Stimulated activated CD4-positive, alpha-beta T cell treated with anti-CD3 and anti-CD28 coated beads, Interleukin-1b, Interleukin-23, amount 100 ng/mL, for 4 hours (primary cell): ENCODE measurements at places on chromosomes 7 and 10.

GRCh38 chr10:81145975-81146374, 608.3 kb downstream of the SH2D4B start:
- no peak for DNase-seq

- no peak for DNase-seq
Observed at GRCh38 chr7:20374399-20374798, 43.7 kb downstream of the ITGB8 start.

- no peak for DNase-seq
Observed at GRCh38 chr7:114942446-114943175, 20.7 kb downstream of the MDFIC start.

GRCh38 chr7:152073352-152073751, 47.9 kb downstream of the GALNT11 start:
- DNase-seq, result no peak

GRCh38 chr10:104735757-104736391, 94.8 kb downstream of the SORCS3 start:
- no peak for DNase-seq

GRCh38 chr10:49558190-49558589, 19.3 kb upstream of the ERCC6 start:
- no peak for DNase-seq

- DNase-seq, result no peak
Observed at GRCh38 chr7:6259257-6259656, 13.2 kb downstream of the CYTH3 start.

DNA sequence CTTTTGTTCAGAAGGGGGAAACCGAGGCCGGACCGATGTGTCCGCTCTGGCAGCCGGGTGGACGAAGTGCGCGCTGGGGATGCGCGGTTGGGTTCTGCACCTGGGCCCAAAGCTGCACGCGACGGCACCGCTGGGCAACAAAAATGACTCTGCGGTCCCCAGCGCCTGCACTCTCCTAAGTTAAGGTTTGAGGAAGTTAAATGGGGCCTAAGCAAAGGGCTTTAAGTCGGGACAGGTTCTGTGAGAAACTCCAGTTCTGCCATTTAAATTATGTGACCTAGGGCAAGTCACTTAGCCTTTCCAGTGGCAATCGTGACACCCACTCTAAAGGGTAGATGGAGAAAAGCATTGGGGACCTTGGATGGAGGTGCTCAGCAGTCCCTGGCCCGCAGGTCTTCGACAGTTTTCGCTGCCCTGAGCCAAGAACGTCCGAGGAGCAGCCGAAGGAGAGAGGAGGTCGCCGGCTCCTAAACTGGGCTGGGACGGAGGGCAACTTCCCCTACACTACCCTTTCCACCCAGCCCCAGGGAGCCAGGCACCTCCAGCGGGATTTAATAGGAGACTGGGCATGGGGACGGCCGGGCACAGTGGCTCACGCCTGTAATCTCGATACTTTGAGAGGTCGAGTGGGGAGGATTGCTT, 534 bp upstream of the ACBD5 start:
- DNase-seq, result no peak

DNA sequence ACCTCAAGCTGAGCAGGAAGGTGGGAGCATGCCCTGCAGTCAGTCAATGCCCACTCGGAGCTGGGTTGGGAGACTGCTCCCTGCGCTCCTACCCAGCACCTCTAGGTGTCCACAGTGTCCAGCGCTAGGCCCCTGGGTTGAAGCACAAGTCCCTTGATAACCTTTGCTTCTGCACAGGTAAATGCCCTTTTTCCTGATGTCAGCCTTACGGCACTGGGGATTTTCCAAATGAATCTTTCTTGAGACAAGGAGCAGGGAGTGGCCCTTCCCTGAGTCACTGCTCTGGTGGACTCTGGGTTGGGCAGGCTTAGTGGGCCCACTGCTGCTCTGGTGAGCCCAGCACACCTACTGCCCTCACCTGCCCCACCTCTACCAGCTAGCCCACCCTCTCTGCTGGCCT, 61.9 kb upstream of the OPN4 start:
- DNase-seq, result no peak

DNA sequence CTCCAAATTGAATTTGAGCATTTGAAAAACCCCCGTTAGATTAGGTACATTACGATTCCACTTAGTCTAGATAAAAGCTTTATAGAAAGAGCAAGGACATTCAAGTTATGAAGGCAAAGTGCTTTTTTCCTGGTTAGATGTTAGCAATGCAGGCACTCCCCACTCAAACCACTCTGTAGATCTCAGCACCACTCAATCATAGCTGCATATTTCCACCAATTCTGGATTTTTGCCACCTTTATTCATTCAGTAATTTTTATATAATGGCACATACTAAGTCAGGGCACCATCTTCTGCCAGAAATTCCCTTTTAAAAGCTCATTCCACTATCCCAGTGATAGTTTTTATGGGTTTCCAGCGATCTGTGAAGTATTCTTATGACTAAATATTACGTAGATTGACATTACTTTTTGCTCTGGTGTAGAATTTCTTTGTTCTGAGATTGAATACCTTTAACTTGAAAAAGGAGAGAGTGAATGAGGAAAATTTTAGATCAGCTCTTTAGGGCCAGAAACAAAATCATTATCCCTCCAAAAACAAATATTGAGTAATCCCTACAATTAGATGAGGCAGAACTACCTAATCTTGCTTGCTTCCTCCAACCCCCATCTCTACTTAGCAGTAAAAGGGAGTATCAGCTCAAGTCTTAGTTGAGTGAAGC, 51.6 kb downstream of the RNLS start:
- no peak for DNase-seq

GRCh38 chr10:124565565-124566221, 104.1 kb downstream of the LHPP start:
- no peak for DNase-seq

GRCh38 chr10:128697437-128697836, 571.2 kb upstream of the MKI67 start:
- no peak for DNase-seq

DNA sequence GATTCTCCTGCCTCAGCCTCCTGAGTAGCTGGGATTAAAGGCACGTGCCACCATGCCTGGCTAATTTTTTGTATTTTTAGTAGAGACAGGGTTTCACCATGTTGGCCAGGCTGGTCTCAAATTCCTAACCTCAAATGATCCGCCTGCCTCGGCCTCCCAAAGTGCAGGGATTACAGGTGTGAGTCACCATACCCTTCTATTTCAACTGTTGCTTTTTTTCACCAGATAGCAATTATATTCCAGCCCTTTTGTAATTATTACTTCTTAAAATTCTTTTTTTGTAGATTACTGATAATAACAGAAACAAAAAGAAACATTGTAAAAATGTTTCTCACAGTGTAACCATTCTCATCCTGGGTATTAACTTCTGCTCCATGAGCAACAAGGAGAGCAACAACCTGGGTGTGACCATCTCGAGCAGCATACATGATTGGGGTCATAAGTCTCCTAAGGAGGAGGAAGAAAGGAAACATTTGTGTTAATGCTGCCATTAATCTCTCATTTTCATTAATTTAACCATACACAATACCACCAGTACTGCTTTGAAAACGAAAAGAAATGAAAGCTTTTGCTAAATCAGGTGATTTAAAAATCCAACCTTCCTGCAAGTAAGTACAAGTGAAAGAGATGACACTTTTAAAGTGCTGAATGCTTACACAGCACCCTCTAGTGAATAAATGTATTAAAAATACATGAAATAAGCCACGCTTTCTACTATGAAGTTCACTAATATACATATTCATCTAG, 41.8 kb downstream of the ASZ1 start:
- DNase-seq, result no peak

DNA sequence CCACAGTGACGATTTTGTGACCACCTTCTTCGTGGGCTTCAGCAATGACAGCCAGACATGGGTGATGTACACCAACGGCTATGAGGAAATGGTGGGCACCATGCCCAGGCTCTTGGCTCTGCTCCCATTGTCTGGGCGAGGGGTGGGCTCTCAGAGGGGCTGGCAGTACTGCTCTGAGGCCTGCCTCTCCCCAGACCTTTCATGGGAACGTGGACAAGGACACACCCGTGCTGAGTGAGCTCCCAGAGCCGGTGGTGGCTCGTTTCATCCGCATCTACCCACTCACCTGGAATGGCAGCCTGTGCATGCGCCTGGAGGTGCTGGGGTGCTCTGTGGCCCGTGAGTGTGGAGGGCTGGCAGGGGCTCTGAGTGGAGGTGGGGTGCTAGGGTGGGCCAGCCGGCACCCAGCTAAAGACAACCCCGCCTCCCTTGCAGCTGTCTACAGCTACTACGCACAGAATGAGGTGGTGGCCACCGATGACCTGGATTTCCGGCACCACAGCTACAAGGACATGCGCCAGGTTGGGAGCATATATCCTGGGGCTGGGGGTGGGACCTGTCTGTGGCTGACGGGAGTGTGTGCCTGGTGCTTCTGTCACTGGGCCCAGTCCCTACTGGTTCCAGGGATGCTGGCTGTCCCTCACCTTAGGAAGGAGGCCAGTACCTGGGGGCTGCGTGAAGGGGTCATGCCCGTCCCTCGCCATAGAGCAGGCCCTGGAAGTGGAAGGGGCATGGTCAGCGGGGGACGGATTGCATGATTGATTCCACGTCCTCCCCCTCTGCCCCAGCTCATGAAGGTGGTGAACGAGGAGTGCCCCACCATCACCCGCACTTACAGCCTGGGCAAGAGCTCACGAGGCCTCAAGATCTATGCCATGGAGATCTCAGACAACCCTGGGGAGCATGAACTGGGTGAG, 6.8 kb downstream of the AEBP1 start:
- DNase-seq, result no peak

DNA sequence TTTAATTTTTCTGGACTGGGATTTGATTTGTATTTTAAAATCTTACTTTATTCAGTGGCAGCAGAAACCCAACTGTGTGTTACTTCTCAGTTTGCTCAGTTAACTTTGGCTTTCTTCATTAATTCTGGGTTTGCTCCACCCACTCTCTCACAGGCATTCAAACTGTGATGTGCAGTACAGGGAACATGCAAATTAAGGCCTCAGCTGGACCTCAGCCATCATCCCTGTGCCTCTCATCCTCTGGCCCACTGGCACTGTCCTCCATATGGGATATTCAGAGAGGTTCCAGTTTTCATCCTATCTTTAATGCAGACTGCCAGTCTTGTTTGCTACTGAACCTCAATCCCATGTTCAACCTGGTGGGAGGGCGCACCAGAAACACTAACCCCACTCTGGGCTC, 743.4 kb upstream of the IGFBP3 start:
- DNase-seq, result no peak

DNA sequence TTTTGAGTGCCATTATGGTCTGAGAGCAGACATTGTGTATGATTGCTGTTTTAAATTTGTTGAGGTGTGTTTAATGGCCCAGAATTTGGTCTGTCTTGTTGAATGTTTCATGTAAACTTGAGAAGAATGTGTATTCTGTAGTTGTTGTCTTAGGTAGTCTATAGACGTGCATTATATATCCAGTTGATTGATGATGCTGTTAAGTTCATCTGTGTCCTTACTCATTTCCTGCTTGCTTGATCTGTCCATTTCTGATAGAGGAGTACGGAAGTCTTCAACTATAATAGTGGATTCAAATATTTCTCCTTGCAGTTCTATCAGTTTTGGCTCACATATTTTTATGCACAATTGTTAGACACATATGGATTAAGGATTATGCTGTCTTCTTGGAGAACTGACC, 16.0 kb downstream of the PTPN12 start:
- no peak for DNase-seq

- DNase-seq, result no peak
Observed at GRCh38 chr10:14040787-14041631, 289.7 kb downstream of the FRMD4A start.

DNA sequence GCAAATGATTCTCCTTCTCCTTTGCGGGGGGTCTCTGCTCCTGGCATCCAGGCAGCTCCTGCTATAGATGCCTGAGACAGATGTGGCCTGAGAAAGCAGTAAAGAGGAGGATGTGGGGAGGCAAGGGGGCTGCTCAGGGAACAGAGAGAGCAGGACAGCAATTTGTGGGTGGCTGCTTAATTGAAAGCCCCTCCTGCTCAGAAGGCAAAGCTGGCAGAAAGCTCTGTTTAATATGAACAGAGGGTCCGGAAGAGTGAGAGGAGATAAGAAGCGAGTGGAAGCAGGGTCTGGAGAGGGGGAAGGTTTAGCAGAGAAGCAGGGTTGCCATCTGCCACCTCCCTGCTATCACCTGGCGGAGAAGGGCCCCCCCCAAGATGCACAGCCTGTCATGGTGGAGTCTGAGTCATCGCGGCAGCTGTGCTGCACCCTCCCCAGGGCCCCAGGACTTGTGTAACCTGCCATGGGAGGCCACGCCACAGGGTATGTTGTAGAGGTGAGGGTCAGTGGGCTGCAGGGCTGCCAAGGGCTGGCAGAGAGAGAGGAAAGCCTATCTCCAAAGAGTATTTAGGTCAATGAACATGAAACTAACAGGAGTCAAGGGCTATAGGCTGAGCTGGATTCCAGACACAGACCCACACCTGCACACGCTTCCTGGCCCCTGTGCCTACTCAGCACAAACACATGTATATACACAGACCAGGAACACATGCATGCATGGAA, 1109.8 kb upstream of the AUTS2 start:
- no peak for DNase-seq

DNA sequence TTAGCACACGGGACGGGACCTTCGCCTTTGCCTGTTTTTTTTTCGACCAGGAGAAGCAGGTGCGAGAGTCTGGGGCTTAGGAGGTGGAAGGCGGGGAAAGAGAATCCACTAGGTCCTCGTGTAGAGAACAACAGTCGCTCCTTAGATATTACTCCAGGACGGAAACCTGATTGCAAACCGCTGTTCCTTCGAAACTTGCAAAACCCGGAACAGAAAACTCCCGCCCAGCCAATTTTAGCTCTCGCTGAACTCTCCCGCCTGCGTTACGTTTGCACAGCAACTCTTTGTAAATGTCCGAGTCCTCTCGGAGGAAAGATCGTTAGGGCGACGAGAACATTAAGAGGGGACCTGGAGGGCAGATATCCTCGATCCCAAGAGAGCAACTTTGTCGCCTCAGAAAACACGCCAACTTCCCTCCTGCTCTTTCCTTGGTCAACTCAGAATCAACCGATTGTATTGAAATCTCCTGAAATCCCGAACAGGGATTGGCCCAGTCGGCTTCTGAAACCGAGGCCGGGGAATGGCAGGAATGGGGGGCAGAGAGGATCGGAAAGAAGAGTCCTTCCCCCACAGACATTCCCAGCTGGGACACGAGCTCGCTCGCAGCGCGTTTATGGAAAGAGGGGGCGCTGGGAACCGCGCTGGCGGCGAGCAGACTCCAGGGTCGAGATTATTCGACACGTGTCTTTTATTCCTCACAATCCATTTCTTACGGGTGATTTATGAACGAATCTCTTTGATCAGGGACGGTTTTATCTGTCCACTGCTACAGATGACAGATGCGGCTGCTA, 9.9 kb downstream of the TWIST1 start:
- no peak for DNase-seq

DNA sequence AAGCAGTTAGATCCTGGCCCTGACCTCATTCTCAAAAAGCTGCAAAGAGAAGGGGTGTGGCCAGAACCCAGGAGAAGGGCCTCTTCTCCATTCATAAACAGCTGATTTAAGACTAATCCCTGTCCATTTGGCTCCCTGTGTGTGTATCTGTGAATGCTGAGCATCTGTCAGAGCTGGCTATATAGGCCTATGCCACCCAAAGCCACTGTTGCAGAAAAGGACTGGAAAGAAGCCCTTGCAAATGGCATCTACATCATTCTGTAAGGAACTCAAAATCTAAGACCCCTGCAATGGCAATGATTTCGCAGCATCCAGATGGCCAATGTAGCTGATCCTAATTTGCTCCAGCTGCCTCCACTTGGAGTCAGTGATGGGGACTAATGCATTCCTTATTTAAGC, 384.5 kb downstream of the KCNMA1 start:
- no peak for DNase-seq

GRCh38 chr10:74868392-74868977, 42.1 kb downstream of the KAT6B start:
- DNase-seq, result no peak

GRCh38 chr10:79021948-79022499, 46.7 kb upstream of the ZMIZ1 start:
- no peak for DNase-seq
